ENCODE measurements at places on chromosomes 6 and 20.

DNA sequence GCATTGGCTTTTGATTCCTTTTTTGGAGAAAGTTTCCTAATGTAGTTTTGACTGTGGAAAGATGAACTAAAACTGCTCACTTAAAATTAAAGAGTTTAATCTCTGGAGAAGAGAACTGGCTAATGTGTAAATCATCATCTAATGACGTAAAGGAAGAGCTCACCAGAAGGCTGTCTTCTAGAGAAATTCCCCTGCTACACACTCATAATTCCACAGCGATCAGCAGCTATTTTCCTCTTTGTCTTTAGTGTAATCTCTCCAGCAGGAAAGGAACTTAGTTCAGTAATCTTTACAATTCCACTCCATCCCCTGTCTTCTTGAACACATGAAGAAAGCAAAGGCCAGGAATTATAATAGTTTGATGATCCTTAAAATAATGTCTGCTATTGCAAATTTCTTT, 15.8 kb downstream of the SPTLC3 start:
- no peak for DNase-seq

GRCh38 chr6:17013701-17014100, 88.1 kb upstream of the STMND1 start:
- no peak for DNase-seq

DNA sequence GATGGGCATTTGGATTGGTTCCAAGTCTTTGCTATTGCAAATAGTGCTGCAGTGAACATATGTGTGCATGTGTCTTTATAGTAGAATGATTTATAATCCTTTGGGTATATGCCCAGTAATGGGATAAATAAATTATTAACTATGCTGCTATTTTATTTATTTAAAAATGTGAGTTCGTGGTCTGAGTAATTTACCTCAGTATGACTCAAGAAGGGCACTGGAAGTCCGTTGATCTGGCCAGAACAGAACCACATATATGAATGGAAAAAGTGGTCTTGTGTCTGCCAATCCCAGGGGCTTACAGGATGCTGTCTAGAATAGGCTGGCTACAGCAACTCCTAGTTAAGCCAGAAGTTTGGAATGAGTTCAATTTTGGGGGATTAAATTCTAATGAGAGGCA, 27.6 kb upstream of the HLA-C start:
- DNase-seq = no peak

- no peak for DNase-seq
Measured at GRCh38 chr6:78243519-78243918, 590.7 kb downstream of the MEI4 start.

GRCh38 chr20:5191829-5192569, 65.2 kb downstream of the CDS2 start:
- no peak for DNase-seq

- DNase-seq = no peak
Measured at GRCh38 chr20:25203871-25204320, 8.4 kb downstream of the ENTPD6 start.

DNA sequence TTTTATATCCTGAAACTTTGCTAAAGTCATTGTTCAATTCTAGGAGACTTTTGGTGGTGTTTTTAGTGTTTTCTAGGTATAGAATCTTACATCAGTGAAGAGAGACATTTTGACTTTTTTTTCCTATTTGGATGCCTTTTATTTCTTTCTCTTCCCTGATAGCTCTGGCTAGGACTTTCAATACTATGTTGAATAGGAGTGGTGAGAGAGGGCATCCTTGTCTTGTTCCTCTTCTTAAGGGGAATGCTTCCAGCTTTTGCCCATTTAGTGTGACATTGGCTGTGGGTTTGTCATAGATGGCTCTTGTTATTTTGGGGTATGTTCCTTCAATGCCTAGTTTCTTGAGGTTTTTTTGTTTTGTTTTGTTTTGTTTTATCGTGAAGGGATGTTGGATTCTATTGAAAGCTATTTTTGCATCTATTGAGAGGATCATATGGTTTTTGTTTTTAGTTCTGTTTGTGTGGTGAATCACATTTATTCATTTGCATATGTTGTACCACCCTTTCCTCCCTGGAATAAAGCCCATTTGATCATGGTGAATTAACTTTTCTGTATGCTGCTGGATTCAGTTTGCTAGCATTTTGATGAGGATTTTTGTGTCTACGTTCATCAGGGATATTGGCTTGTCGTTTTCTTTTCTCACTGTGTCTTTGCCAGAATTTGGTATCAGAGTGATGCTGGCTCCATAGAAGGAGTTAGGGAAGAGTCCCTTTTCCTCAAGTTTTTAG, 540.1 kb upstream of the FLRT3 start:
- DNase-seq = no peak

GRCh38 chr20:59346061-59346460, 45.6 kb downstream of the EDN3 start:
- DNase-seq = no peak

GRCh38 chr6:101956961-101957360, 563.5 kb downstream of the GRIK2 start:
- DNase-seq = no peak

DNA sequence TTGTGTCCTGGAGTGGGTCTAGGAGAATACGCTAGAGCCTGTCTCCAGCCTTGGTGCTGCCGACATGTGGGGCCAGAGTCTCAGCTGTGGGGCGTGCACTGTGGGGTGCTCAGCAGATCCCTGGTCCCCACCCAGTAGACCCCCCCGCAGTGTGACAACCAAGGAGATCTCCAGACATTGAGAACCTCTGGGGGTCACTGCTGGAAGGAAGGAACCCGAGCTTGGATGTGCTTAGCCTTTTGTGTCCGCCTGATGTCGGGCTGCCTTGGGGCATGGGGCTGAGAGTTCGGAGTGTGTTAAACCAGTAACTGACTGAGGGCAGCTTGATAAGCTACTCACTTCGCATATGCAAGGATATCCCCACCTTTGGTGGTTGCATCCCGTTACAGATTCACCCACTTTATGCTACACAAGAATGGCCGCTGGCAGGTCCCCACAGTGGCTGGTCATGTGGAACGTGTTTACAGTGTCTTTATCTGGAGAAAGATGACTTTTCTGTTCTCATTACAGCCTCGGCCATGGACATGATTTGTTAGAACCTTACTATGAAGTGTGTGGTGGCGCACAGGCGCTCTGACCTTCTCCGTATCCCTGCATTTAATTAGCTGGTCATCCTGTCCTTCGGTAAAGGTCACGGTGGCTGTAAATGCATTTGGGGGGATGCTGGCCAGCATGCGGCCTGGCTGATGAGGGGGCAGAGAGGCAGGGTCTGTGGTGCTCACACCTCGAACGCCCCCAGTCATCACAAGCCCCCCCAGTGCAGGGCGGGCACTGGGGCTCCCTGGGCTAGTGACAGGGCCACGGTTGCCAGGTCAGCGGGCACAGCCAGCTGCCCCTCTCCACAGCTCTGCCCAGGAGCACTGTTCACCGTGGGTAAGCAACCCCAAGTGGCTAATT, 366.8 kb downstream of the TAF4 start:
- DNase-seq = no peak

- no peak for DNase-seq
Measured at GRCh38 chr6:154249499-154250298, 106.9 kb downstream of the IPCEF1 start.

DNA sequence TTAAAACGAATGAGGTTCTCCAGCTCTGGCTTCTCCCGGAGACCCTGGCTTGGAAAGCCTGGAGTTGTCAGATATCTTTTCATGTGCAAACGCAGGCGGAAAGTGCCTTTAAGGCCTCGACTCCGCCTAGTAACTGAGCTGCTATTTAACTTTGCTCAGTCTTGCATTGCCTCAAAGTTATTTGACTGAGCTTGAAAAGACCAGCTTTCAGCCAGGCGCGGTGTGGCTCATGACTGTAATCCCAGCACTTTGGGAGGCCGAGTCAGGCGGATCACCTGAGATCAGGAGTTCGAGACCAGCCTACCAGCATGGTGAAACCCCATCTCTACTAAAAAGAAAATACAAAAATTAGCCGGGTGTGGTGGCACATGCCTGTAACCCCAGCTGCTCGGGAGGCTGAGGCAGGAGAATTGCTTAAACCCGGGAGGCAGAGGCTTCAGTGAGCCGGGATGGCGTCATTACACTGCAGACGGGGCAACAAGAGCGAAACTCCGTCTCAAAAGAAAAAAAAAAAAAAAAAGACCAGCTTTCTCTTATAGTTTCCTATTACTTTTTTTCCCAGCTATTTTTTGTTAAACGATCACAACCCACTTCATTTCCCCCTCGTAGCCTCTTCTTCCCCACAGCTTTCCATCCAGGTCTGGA, 1.9 kb downstream of the GCNT2 start:
- no peak for DNase-seq

DNA sequence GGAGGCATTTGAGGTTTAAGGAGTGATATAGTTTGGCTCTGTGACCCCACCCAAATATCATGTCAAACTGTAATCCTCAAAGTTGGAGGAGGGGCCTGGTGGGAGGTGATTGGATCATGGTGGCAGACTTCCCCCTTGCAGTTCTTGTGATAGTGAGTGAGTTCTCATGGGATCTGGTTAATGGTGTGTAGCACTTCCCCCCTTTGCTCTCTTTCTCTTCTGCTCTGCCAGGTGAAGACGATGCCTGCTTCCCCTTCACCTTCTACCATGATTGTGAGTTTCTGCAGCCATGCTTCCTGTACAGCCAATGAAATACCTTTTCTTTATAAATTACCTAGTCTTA, 1.7 kb upstream of the HDDC2 start:
- no peak for DNase-seq

- DNase-seq = no peak
Measured at GRCh38 chr6:145199961-145200360, 535.4 kb downstream of the EPM2A start.

DNA sequence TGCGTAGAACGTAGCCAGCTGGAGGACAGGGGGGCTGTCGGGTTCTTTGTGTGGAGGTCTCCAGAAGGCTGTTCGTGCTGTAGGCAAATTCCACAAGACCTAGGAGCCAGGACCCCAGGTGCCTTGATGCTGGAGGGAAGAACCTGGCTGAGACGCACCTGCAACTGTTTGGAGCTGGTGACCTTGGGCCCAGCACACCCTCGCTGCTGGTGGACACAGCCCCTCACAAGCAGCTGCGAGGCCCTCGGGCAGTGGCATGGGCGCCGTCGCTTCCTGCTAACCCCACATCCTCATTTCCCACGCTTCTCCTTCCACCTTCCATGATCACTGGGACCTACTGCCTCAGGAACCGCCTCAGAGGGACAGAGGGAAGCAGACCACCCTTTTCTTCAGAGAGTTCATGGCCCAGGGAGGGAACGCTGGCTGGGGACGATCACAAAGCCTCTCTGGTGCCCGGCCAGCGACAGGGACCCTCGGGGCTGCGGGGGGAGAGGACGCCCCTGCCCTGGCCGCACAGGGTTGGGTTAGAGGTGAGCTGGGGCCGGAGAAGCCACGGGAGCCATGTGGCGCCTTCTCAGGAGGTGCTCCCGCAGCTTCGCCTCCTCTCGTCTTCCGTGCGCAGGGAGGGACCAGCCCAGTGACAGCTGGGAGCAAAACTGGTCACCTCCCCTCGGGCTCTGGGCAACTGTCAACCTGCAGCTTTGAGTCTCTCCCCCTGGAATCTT, 18.4 kb downstream of the DLL1 start:
- no peak for DNase-seq

- no peak for DNase-seq
Measured at GRCh38 chr20:34774886-34775285, 50.6 kb downstream of the NCOA6 start.

DNA sequence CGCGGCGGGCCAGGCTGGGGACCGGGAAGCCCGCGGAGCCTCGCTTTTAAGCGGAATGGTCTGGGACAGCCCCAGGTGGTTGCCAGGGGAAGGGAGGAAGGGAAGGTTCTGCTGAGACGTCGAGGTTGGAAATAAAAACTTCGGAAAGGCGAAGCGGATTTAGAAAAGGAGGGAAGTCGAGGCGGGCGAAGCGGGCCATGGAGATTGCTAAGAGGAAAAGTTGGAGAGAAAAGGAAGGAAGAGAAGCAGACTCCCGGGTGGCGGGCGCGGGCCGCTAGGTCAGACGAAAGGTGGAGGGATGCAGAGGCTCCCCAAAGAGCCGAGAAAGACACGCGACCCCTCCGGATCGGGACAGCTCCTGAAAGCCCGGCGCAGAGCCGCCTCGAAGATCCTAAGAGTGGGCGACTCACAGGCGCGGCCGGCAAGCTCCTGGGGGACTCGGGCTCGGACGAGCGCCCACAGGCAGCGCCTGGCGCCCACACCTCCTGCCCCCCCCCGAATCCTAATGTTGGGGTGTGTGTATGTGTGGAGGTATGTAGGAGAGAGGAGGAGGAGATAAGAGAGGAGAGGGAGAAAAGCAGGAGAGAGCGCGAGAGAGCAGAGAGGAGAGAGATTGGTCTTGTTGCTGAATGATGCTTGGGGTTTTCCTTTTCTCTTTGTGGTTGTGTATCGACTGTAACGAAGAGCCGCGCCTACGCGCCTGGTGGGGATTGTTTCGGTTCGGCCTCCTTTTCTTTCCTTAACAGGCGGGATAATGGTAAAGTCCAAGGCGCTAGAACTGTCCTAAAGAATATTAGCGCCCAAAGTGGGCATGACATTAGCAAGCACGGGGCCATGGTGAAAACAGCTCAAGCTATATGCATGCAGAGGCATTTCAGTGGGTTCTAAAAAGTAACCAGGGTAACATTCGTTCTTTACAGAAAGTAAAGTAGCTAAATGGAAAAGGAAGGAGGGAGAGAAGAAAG, 1.5 kb downstream of the TFAP2B start:
- no peak for DNase-seq

DNA sequence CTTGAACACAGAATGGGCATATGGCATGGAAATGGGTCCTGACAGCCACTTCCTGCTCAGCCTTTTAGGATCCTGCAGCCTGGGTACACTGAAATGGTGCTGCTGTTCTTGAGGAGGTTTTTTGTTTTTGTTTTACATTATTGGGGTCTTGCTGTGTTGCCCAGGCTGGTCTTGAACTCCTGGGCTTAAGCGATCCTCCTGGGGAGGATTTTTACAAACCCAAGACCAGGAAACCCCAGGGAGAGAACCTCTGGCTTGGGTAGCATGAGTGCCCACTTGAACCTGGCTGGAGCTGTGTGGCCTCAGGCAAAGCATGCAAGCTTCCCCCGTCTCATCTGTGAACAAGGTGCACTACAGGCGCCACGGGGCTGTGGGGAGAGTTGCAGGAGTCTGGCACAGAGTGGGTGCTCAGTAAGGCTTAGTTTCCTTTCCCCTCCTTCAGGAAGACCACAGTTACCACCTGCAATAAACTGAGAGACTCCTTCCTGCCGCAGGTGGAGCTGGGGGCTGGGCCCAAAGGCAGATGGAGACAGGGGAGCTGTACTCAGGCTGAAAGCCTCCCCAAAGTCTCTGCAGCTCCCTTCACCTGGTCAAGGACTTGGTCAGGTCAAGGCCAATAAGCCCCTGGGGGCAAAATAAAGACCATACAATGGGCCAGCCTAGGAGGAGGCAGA, 1.8 kb downstream of the SLA2 start:
- peak; percentile 35 for DNase-seq

GRCh38 chr20:46081074-46081473, 8.7 kb downstream of the NCOA5 start:
- no peak for DNase-seq

Measured in activated CD4-positive, alpha-beta T cell treated with anti-CD3 and anti-CD28 coated beads for 24 hours (primary cell).